ENCODE measurements at places on chromosomes 11 and 22.
A peak's percentile ranks its signal among the peaks of the same experiment; 100 is the strongest.

GRCh38 chr22:44971651-44972362 is 38.0 kb downstream of the PHF21B start:
- no peak for DNase-seq

GRCh38 chr11:10490032-10490397 is 35.0 kb downstream of the AMPD3 start:
- DNase-seq = peak; percentile 14

DNA sequence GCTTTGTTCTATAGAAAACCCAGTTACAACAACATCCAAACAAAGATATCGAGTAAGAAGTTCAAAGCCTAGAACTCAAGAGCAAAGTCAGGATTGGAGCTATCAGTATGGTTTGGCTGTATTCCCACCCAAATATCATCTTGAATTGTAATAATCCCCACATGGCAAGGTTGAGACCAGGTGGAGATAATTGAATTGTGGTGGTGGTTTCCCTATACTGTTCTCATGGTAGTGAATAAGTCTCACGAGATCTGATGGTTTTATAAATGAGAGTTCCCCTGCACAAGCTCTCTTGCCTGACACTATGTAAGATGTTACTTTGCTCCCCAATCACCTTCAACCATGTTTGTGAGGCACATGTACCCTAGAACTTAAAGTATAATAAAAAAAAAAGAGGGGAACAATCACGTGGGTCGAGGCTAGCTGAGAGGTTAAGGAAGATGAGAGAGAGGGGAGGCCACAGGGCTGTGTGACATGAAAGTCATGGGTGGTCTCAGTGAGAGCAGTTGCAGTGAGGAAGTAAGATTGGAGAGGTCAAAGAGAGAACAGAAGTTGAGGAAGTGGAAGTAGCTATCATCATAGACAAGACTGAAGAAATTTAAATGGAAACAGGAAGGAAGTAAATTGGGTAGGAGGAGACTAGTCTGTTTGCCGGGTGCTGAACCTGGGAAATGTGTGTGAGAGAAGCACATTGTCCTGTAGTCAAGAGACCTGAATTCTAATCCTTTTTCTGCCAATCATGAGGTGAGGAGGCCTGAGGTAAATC is 80.1 kb upstream of the CD44 start:
- no peak for DNase-seq

GRCh38 chr11:62792202-62792575 is 383 bp upstream of the TMEM223 start:
- DNase-seq = peak; percentile 38

GRCh38 chr11:75547617-75548058 is 14.4 kb upstream of the SERPINH1 start:
- peak; percentile 60 for DNase-seq

DNA sequence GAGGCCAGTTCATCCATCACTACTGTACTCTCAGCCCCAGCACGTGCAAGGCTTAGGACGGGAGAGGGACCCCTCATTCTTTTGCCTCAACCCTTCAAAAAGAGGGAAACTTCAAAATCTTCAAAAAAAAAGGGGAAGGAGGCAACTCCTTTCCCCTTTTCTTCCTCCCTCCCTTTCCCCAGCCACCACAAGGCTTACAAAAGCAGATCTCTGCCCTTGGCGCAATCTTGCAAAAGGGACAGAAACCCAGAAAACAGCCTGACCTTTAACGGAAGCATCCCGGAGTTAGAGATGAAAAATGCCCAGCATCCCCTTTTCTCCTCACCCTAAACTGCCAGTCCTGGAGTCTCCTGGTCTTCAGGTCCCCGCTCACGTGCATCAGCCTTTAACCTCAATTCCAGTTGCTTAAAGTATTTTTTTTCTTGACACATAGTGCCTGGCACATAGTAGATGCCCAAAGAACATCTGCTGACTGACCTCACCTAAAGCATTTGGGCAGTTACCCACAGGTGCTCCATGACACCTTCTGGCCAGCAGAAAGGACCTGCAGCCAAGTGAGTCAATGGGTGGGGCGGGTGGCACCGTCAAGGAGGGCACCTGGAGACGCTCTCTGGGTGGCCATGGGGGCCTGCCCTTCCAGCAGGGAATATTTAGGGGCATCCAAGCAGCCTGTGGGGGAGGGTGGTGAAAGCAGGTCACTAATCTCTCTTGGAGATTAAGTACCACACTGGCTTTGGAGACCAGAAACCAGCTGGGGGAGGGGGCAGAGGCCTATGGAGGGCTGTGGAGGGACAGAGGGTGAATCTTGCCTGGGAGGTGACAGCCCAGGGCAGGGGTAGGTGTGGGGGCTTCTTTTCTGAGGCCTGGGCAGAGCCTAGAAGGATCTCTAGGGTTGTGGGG is 16.3 kb downstream of the NECTIN1 start:
- DNase-seq = no peak

DNA sequence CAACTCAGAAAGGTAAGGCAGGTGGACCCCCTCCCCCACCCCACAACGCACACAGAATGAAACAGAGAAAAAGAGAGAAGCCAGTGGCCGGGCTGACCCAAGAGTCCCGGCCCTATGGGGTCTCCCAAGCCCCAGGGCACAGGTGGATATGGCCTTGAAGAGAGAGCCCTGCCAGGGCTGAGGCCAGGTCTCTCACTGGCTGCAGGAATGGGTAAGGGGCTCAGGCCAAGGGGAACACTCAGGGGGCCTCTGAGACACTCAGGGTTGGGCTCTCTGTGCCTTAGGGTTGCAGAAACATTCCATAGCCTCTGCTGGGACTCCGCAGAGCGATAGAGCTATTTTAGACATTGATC is 98.0 kb downstream of the PDE2A start:
- DNase-seq = no peak

GRCh38 chr22:49243335-49243734 is 584.3 kb downstream of the BRD1 start:
- DNase-seq = no peak

- DNase-seq = no peak
Observed at GRCh38 chr22:29165321-29166060, 40.2 kb upstream of the EMID1 start.

DNA sequence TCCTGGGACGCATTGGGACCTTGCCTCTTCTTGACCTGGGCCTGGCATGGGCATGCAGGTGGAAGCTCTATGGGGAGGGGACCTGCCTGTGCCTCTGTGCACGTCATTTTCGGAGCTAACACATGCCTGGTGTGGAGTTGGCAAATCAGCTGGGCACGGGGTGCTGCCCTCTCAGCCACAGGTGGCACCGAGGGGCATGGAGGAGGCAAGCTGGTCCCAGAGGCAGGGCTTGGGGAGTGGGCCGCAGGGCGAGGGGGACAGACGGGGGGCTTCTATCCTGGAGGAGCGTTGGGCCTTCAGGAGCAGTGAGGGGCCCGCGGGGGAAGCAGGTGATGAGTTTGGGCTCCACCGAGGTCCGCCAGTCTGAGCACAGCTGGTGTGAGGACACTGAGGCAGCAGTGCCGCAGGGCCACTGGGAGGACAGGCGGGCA is 362.0 kb downstream of the TBC1D22A start:
- DNase-seq = no peak

DNA sequence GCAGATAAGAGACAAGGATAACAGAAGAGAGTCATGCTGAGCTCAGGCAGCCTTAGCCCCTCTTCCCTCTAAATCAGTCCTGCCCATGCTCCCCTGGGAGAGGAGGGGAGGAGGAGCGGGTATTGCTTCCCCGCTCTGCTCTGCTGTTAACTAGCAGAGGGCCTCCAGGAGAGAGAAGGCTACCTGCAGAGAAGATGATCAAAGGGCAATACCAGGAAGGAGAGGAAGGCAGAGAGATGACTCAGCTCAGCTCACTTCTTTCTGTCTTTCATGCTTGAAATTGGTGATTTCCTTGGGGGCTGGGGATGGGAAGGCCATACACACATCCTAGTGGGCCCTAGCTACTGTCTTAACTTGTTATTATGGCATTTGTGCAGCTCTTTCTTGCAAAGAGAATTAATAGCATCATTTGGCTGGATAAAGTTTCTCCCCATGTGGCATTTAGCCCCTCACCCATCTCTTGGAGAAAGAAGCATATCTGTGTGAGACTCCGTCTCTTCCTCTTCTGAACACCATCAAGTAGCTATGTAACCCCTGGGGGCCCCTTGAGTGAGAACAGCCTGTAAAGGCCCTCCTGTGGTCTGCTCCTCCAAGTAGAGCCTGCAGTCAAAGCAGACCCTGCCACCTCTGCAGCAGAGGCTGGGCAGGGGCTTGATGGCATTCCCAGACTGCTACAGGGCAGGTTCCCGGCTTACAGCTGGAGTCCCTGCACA is 33.4 kb upstream of the AMOTL1 start:
- no peak for DNase-seq

GRCh38 chr11:64060861-64061444 is 25.2 kb downstream of the FLRT1 start:
- DNase-seq = peak; percentile 64

- DNase-seq = no peak
Observed at GRCh38 chr11:126385991-126386728, 30.7 kb downstream of the ST3GAL4 start.

- DNase-seq = no peak
Observed at GRCh38 chr11:125129316-125129993, 18.0 kb upstream of the TMEM218 start.

GRCh38 chr11:109641549-109641948 is 219.6 kb downstream of the C11orf87 start:
- no peak for DNase-seq

- no peak for DNase-seq
Observed at GRCh38 chr11:59423835-59424234, 2.4 kb downstream of the OR5A2 start.

GRCh38 chr22:48670731-48671130 is 1156.9 kb downstream of the BRD1 start:
- DNase-seq = no peak

DNA sequence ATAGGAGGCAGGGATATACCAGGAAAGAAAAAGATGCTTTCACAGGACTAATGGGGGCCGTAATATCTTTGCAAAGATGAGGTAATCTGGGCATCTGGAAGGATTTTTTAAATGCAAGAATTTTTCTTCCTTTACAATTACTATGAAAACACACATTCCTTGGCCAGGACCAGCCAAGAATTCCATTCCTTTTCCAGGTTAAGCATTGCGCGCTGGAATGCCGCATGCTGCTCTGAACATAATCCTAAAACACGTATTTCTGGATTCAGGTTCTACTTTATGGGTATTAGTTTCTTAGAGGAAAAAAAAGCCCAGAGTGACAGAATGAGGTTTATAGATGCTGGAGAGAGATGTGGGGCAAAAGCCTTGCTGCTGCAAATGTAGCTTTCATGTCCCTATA is 99.4 kb upstream of the SORL1-AS1 start:
- DNase-seq = no peak

- DNase-seq = no peak
Observed at GRCh38 chr11:8873741-8874405, 37.1 kb upstream of the AKIP1 start.

GRCh38 chr22:27348634-27349033 is 452.9 kb downstream of the MN1 start:
- DNase-seq = no peak

DNA sequence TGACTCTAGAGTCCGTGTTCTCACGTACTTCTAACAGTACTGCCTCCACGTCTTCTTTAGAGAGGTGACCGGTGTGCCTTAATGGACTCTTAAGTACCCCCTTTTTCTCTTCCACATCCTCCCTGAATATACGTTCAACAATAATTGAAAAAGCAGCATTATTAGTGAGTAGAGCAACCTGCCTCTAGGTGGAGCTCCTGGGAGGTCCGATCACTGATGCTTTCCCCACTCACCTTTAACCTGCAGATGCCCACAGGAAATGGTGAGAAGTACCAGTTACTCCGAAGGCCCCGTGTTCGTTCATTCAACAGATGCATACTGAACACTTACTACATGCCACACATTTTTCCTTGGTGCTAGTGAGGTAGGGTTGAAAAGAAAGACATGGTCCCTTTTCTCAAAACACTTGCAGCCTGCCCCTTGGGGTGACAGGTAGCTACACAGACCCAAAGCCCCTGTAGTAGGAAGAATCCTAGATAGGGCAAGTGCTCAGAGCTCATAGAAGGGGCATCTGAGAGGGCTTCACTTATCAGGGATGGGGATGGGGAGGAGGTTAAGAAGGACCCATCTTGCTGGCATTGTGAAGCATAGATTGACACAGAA is 72.7 kb downstream of the FEZ1 start:
- DNase-seq = no peak

GRCh38 chr11:74288161-74288560 is 23.3 kb downstream of the P4HA3 start:
- no peak for DNase-seq

DNA sequence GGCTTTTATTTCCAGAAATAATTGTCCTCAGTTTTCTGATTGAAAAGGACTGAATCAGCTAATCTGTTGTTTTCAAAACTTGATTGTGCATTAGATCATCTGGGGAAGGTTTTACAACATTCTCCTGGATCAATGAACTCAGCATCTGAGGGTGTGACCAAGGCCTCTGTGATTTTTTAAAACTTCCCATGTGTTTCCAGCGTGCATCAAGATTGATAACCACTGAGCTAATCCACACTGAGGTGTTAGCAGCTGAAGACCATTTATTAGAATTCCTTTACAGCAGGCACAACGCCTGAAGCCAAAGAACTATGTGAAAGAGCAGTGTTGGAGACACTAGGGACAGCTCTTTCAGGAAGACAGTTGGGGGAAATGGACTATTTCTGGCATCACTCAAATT is 10.2 kb downstream of the VSTM5 start:
- no peak for DNase-seq

DNA sequence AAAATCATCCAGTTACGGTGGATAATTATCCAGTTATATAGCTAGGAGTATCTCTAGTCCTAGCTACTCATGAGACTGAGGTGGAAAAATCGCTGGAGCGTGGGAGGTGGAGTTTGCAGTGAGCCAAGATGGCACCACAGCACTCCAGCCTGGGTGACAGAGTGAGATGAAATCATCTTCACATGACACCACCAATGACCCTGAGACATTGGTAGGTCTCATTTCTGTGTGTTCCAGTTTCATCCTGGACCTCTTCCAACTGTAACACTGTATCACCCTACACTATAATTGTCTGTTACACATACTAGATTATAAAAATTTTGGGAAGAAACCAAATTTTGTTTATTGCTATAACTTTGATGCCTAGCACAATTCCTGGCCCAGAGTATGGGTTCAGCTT is 446.8 kb downstream of the TMEM135 start:
- no peak for DNase-seq

- no peak for DNase-seq
Observed at GRCh38 chr11:31772412-31772811, 38.7 kb downstream of the PAX6 start.

DNA sequence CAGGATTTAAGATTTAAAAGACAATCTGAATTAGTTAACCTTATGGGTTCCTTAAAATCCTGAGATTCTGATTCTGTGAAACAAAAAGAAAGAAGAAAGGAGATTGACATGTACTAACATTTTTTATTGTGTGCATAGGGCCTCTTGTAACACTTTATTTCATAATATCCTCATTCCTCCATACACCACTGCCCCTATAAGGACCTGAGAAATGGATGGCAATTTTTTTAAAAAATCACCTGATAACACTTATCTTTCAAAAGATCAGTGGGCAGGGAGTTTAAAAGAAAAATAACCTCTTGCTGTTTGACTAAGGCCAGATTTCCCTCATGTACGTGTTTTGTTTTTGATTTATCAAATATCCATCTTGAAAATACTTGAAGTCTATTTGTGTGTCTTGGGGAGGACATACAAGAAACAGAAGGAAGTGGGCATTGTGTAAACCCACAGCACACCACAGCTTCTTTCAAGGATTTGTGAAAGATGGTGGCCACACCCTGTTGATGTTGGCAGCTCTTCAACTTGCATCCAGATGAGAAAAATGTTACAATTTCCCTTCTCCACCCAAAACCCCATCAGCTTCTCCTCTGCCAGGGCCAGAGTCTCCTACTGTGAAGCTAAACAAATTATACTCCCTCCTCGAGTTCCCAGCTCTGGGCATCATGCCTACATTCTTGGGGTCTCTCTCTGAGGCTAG is 35.0 kb upstream of the MPEG1 start:
- no peak for DNase-seq

GRCh38 chr22:50531962-50532674 is 2.3 kb upstream of the TYMP start:
- DNase-seq = no peak

All from activated T-cell treated with anti-CD3 and anti-CD28 coated beads, Interleukin-2, amount 50 U/mL, for 48 hours (primary cell).